Activated T-helper 2 cell treated with anti-CD3 and anti-CD28 coated beads, Interferon-gamma antibody, Interleukin-2, Interleukin-4, amounts not matched to agents 10 μg/mL and 5 μg/mL and 100 μg/mL, durations not matched to agents 14 hours and 24 hours and 36 hours (primary cell): ENCODE measurements at places on chromosomes 2 and 18. TPM values are rescaled to one million over a fixed set of nuclear protein-coding genes. Genes with fewer than 3 reads are reported as not detected.
A peak's percentile ranks its signal among the peaks of the same experiment; 100 is the strongest.

DNA sequence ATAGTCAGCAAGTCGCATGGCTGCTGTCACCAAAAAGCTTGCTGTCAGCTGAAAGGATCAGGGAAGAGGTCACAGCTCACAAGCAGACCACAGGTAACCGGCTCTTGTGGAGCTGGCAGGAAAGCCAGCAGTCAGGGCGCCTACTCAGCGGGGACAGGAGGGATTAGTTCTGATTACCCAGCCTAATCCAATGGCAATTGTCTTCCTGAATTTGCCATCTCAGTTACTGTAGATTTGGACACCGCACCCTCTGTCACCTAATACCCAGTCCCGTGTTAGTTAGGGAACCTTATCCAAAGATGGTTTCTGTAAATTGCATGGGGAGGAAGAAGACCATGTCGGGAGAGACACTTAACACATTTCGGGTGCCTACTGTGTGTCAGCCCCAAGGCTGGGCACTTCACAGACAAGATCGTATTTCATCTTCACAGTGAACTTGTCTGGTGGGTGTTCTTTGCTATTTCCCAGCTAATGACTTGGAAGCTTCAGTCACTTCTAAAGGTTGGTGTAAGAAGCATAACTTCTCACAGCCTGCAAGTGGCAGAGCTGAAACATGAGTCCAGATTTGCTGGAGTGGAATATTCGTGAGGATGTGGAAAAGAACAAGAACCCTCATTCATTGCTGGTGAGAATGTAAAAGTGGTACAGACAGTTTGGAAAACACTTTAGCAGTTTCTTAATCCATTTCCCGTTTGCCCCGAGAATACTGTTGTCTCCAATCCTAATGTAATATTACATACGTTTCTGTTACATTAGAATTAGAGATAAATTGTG is 9.9 kb downstream of the ALPK2 start:
- H3K36me3 ChIP-seq = no peaks in the 10 kb centered on the region
- H3K4me3 ChIP-seq = no peak overlapping the region
- peaks cover 26% of the 10 kb centered on the region for H3K4me1 ChIP-seq
- no peak overlapping the region for H3K27ac ChIP-seq

- H3K36me3 ChIP-seq = no peaks in the 10 kb centered on the region
- no peaks in the 10 kb centered on the region for H3K27me3 ChIP-seq
- H3K4me3 ChIP-seq = no peak overlapping the region
- H3K27ac ChIP-seq = no peak overlapping the region
- DNase-seq = no peak
Observed at GRCh38 chr2:31193806-31194205, 23.5 kb downstream of the CAPN14 start.

GRCh38 chr2:196980001-196980400 is 53.5 kb upstream of the PGAP1 start:
- no peak overlapping the region for H3K27ac ChIP-seq
- peaks cover 28% of the 10 kb centered on the region for H3K36me3 ChIP-seq
- H3K27me3 ChIP-seq = no peaks in the 10 kb centered on the region
- no peak for DNase-seq
- peaks cover 17% of the 10 kb centered on the region for H3K4me1 ChIP-seq

DNA sequence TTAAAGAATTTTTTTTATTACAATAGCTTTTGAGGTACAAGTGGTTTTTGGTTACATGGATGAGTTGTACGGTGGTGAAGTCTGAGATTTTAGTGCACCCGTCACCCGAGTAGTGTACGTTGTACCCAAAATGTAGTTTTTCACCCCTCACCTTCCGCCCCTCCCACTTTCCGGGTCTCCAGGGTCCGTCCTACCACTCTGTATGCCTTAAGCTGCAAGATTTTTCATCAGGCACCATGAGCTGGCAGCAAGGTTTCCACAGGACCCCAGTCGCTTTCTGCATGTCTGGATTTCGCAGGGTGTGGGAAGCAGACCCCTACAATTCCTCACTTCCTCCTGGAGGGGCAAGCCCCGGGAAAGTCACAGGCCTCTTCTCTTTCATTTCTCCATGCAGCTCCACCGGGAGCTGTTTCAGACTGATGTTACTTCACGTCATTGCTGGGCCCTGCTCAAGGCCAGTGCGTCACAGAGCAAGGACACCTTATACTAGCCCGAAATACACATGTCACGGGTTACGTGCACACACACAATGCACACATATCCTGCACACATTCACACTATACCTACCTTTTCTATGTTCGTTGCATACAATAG is 179.1 kb downstream of the ZFP36L2 start:
- peaks cover 16% of the 10 kb centered on the region for H3K4me1 ChIP-seq
- no peak overlapping the region for H3K4me3 ChIP-seq
- DNase-seq = no peak
- H3K27ac ChIP-seq = no peak overlapping the region

DNA sequence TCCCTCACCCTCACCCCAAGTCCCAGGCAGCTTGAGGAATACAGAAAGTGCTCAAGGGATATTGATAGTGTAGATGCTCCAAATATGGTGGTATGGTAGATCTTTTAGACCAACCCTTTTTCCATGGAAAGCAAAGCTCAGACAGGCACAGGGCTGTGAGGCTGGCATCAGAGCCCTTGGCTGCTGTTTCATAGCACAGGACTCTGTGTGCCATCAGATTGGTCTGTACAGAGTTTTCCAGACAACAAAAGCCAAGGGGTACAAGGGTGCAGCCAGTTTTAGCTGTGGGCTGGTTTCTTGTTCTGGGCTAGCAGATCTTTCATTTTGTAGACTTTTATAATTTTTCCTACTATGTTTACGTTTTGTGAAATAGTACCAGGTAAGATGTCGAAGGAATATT is 296.9 kb upstream of the TNP1 start:
- H3K27ac ChIP-seq = no peak overlapping the region
- no peak overlapping the region for H3K4me3 ChIP-seq
- no peaks in the 10 kb centered on the region for H3K36me3 ChIP-seq
- DNase-seq = no peak
- peaks cover 21% of the 10 kb centered on the region for H3K27me3 ChIP-seq

DNA sequence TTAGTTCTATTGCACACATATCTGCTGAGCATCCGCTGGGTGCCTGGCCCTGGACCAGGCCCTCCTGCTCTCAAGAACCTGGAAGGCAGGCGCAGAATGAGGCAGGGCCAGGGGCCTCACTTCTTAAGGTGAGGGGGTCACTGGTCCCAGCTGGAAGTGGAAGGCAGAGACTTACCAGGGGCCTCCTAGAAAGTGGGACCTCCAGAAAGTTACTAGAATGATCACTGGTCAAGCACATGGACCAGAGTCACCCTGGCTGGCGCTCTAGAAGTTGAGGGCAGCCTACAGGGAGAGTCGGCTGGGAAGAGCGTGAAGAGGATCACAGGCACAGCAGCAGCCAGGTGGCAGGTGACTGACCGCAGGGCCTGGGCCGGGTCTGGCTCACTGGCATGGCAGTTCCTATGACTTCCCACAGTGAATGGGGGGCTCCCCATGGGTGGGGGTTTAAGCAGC is 26.1 kb upstream of the MAL start:
- DNase-seq = no peak
- no peaks in the 10 kb centered on the region for H3K36me3 ChIP-seq
- no peak overlapping the region for H3K27ac ChIP-seq
- peaks cover 30% of the 10 kb centered on the region for H3K27me3 ChIP-seq
- H3K4me3 ChIP-seq = no peak overlapping the region
- peaks cover 2% of the 10 kb centered on the region for H3K4me1 ChIP-seq

DNA sequence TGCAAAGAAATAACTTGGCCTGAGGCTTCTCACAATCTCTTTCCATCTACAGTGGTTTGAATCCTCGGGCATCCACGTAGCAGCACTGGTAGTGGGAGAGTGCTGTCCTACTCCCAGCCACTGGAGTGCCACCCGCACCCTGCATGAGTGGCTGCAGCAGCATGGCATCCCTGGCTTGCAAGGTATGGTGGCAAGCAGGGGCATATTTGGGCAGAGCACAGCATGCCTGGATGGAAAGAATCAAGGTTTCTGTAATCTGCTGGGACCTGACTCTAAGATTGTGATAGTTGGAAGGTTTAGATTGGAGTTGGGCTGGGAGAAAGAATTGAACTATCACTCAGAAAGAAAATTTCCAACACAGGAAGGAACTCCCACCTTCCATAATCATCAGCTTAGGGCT is 4.0 kb downstream of the CAD start:
- H3K4me3 ChIP-seq = no peak overlapping the region
- no peak for DNase-seq
- H3K27me3 ChIP-seq = no peaks in the 10 kb centered on the region
- no peak overlapping the region for H3K27ac ChIP-seq
- H3K36me3 ChIP-seq = peaks cover 85% of the 10 kb centered on the region

DNA sequence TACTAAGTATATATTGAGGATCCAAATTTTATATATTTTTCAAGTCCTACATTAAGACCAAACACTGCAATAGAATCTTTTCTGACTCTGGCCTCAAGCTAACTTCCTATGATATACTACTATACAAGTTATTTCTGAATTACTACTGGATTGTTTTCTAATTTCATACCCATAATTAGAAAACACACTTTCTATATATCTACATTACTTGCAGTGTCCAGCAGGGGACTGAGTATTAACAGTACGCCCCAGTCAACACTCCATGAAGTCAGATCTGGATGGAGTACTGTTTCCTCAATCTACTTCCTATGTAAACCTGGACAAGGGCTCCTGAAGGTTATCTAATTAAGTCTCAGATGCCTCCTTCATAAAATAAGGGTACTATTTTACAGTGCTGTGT is 26.5 kb downstream of the RMP24 start:
- no peak overlapping the region for H3K4me3 ChIP-seq
- no peaks in the 10 kb centered on the region for H3K36me3 ChIP-seq
- H3K27me3 ChIP-seq = no peaks in the 10 kb centered on the region
- H3K4me1 ChIP-seq = no peaks in the 10 kb centered on the region
- DNase-seq = no peak

DNA sequence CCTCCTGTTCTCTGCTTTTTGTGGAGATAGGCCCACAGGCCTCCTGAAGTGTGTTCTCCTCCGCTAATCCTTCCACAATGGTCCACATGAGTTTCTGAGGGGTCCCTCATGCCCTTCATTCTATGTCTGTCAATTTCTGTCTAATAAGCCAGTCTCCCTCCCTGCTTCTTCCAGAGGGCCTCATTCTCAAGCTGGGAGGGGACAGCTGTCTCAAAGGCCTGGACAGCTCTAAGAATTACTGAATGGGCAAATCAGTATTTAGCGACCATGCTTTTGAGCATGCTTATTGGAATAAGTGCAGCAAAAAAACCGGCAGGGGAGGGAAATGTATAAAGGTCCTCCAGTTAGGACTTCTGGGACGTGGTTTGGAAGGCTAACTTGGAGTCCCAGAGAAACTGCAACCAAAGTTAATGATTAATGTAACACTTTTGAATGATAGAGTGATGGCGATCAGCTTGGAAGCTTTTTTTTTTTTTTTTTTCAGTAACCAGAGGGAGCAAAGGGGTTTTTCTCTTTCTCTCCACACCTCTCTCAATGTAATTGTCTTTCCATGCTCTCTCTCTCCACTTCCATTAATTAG is 890.7 kb upstream of the POU3F3 start:
- DNase-seq = no peak
- H3K36me3 ChIP-seq = no peaks in the 10 kb centered on the region
- H3K27me3 ChIP-seq = no peaks in the 10 kb centered on the region
- H3K4me1 ChIP-seq = no peaks in the 10 kb centered on the region
- H3K27ac ChIP-seq = no peak overlapping the region
- no peak overlapping the region for H3K4me3 ChIP-seq

DNA sequence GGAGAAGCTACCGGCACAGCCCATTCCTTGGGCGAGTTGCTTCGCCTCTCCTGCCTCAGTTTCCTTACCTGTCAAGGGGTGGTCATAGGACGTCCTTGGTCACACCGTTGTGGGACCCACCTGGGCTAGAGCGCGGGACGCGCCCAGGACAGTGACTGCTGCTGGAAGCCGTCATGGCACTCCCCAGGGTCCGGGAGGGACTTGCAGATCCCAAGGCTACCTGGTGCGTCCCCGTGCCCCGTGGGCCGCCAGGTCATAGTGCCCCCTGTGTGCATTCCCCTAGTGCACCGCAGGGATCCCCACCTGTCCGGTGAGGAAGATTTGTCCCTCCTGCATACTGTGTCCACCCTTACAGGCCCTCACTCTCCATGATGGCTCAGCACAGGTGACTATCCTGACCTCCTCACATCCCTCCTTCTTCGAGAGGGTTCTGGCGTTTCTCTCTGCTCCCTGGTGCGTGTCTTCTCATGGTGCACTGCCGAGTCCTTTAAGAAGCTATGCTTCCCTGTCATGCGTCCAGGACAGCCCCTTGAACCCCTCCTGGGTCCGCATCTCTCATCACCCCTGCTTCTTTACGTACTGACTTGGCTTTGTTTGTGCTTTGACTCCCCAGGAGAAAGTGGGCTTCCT is 886 bp upstream of the STK25 start:
- peak overlapping the region; percentile 80 for H3K4me3 ChIP-seq
- no peak for DNase-seq
- H3K36me3 ChIP-seq = peaks cover 5% of the 10 kb centered on the region

DNA sequence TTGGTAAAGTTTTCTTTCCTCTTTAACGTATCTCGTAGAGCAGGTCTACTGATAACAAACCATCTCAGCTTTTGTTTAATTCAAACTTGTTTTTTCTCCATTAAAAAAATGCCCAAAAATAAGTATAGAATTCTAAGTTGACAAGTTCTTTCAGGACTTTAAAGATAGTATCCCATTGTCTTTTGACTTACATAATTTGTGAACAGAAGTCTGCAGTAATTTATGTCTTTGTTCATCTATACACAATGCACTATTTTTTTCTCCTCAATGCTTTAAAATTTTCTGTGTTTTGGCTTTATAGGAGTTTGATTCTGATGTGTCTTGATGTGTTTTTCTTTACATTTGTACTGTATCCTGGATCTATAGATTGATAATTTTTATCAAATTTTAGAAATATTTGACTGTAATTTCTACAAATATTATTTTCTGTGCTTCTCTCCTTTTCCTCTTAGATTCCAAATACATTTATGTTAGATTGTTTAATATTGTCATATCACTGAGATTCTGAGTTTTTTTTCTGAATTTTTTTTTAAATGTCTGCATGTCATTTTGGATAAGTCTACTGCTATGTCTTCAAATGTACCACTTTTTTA is 143.3 kb downstream of the FTCDNL1 start:
- peaks cover 11% of the 10 kb centered on the region for H3K27me3 ChIP-seq
- peaks cover 7% of the 10 kb centered on the region for H3K4me1 ChIP-seq
- no peak overlapping the region for H3K27ac ChIP-seq
- H3K36me3 ChIP-seq = no peaks in the 10 kb centered on the region
- DNase-seq = no peak

- H3K4me3 ChIP-seq = no peak overlapping the region
- no peak for DNase-seq
- no peaks in the 10 kb centered on the region for H3K4me1 ChIP-seq
- no peaks in the 10 kb centered on the region for H3K27me3 ChIP-seq
Observed at GRCh38 chr2:154402213-154402612, 296.3 kb upstream of the KCNJ3 start.

PDE11A gene
- not detected in 2 replicates for total RNA-seq

LYG1 gene
- total RNA-seq = 2.0 and 2.2 TPM in 2 replicates

DSC3 gene
- not detected in 2 replicates for total RNA-seq
